ENCODE measurements at places on chromosomes 2 and 18.
A peak's percentile ranks its signal among the peaks of the same experiment; 100 is the strongest.

GRCh38 chr2:121570667-121571055 lies 40.0 kb downstream of the RNU4ATAC start:
- no peak for DNase-seq
- no peak overlapping the region for H3K27ac ChIP-seq
- H3K36me3 ChIP-seq = peaks cover 1% of the 10 kb centered on the region
- no peak overlapping the region for H3K4me3 ChIP-seq
- H3K4me1 ChIP-seq = no peaks in the 10 kb centered on the region
- H3K27me3 ChIP-seq = no peaks in the 10 kb centered on the region

GRCh38 chr2:106269591-106270291 lies 75.6 kb upstream of the UXS1 start:
- H3K36me3 ChIP-seq = no peaks in the 10 kb centered on the region
- H3K4me1 ChIP-seq = no peaks in the 10 kb centered on the region
- H3K27ac ChIP-seq = no peak overlapping the region
- H3K27me3 ChIP-seq = no peaks in the 10 kb centered on the region

DNA sequence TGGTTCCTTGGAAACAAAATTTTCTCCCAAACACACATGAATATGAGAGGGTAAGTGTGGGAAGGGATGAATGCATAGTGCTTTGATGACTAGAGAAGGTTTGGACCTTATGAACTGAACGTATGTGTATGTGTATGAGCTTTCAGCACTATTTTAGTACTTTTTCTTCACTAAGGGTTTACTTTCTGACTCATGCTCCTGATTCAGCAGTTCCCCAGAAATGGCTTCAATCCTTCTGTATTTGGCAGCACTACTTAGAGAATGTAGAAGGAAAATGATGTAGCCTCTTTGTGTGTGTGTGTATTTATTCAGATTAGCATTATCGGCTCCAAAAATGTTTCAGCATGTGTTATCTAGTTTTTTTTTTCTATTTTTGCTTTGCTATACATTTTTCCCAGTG lies 22.2 kb downstream of the KCNJ3 start:
- H3K36me3 ChIP-seq = no peaks in the 10 kb centered on the region
- H3K27ac ChIP-seq = no peak overlapping the region
- H3K4me1 ChIP-seq = no peaks in the 10 kb centered on the region
- DNase-seq = no peak
- H3K4me3 ChIP-seq = no peak overlapping the region

- no peak overlapping the region for H3K27ac ChIP-seq
- H3K36me3 ChIP-seq = no peaks in the 10 kb centered on the region
- peak overlapping the region; percentile 41 for H3K4me3 ChIP-seq
- peak; percentile 23 for DNase-seq
- no peaks in the 10 kb centered on the region for H3K4me1 ChIP-seq
- H3K27me3 ChIP-seq = no peaks in the 10 kb centered on the region
Observed at GRCh38 chr2:40511661-40512213, 59.8 kb upstream of the SLC8A1 start.

GRCh38 chr2:130371723-130372054 lies 15.8 kb downstream of the PTPN18 start:
- no peaks in the 10 kb centered on the region for H3K4me1 ChIP-seq
- H3K27me3 ChIP-seq = no peaks in the 10 kb centered on the region
- DNase-seq = peak; percentile 68

DNA sequence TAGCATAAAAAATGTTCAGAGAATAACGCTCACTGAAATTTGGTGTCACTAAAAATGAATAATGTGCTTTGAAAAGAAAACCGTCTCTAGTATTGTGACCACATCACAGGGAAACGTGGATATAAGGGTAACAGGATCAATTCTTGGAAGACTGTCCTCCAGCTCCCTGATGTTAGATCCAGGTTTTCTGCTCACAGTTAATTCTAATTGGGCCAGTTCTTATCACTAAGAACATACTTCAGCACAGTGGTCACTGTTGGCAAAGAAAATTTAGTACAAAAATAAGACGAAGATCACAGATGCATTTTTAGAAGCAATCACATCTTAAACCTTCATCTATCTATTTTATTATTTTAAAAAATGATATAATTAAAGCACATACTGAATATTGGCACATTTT lies 57.0 kb upstream of the CD226 start:
- H3K36me3 ChIP-seq = peaks cover 1% of the 10 kb centered on the region
- no peaks in the 10 kb centered on the region for H3K27me3 ChIP-seq
- no peak for DNase-seq
- no peak overlapping the region for H3K27ac ChIP-seq
- peaks cover 3% of the 10 kb centered on the region for H3K4me1 ChIP-seq

GRCh38 chr2:111900859-111901258 lies 2.5 kb downstream of the MERTK start:
- DNase-seq = no peak
- no peak overlapping the region for H3K4me3 ChIP-seq
- H3K27ac ChIP-seq = no peak overlapping the region
- no peaks in the 10 kb centered on the region for H3K36me3 ChIP-seq

GRCh38 chr18:31942291-31942998 lies 483 bp downstream of the TRAPPC8 start:
- H3K36me3 ChIP-seq = no peaks in the 10 kb centered on the region
- peak overlapping the region; percentile 35 for H3K27ac ChIP-seq
- peak overlapping the region; percentile 80 for H3K4me3 ChIP-seq
- H3K27me3 ChIP-seq = no peaks in the 10 kb centered on the region
- peak; percentile 80 for DNase-seq

GRCh38 chr2:16728351-16729136 lies 62.9 kb upstream of the CYRIA start:
- H3K4me3 ChIP-seq = no peak overlapping the region
- no peaks in the 10 kb centered on the region for H3K27me3 ChIP-seq
- H3K27ac ChIP-seq = no peak overlapping the region

DNA sequence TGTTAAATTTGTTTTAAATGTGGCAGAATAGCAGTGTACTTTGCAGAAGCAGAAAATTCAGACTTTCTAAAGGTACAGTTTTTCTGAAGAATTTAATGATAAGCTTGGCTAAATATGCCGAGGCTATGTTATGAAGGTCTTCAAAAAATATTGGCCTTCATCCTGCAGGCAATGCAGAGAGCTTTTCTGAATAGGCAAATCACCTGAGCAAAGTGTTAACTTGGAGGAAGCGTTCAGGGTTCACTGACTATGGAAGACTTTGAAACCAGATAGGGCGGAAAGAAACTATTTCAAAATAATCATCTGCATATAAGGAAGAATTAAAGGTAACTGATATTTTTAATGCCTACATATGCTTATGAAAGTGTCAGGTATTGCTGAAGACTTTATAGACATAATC lies 133.7 kb upstream of the SETBP1 start:
- H3K36me3 ChIP-seq = no peaks in the 10 kb centered on the region
- H3K4me3 ChIP-seq = no peak overlapping the region
- no peak overlapping the region for H3K27ac ChIP-seq
- H3K27me3 ChIP-seq = no peaks in the 10 kb centered on the region

DNA sequence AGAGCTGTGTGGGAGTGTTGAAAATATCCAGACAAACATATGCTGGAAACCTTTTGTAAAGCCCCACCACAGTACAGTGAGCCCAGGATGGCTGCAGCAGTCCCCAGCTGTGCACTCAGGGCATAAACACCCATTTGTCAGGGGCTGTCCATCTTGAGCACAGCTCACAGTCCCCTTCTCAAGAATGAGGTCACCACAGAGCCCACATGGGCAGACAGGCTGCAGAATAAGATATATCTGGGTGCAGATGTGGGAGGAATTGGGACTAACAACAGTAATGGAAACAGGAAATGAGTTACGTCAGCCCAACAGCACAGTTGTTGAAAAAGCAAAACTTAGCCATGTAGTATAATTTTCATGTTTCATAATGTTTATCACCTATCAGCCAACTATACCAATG lies 219.6 kb downstream of the ETAA1 start:
- no peak overlapping the region for H3K27ac ChIP-seq
- no peaks in the 10 kb centered on the region for H3K27me3 ChIP-seq
- H3K36me3 ChIP-seq = no peaks in the 10 kb centered on the region
- no peaks in the 10 kb centered on the region for H3K4me1 ChIP-seq
- H3K4me3 ChIP-seq = no peak overlapping the region

DNA sequence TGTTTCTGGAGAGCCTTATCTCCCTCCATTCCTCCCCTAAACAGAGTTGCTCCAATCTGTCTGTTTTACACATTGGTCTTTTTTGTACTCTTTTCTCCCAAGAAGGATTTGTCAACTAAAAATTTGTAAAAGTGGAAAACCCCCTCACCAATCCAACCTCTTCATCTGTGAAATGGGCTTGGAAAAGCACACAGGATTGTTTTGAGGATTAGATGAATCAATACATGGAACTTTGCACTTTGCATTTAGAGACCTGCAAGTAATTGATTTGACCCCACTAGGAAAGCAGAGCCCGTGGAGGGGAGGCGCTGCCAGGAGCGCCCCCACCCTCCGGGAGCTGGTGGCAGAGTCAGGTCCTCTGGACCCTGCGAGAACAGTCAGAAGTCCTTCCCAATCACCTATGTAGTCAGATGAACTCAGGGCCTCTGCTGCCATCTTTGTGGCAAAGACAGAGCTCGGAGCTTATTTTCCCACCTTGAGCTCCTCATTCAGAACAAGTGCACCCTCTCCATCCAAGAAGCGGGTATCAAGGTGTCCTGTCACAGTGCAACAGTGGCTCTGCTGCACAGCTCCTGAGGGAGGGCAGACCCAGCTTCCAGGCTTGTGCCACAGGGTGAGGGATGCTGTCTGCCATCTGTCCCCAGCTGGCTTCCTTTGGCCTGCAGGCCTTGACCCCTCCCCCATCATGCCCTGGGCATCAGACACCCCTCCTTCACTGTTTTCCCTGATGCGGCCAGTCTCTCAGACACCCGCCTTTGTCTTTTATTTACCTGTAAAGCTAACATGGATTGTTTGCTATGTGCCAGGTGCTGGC lies 1.7 kb upstream of the TMEM185B start:
- no peak overlapping the region for H3K4me3 ChIP-seq
- no peak overlapping the region for H3K27ac ChIP-seq
- H3K36me3 ChIP-seq = no peaks in the 10 kb centered on the region
- H3K27me3 ChIP-seq = no peaks in the 10 kb centered on the region

- H3K36me3 ChIP-seq = peaks cover 2% of the 10 kb centered on the region
- H3K27me3 ChIP-seq = no peaks in the 10 kb centered on the region
- no peak overlapping the region for H3K27ac ChIP-seq
- no peaks in the 10 kb centered on the region for H3K4me1 ChIP-seq
Observed at GRCh38 chr2:113707106-113707505, 49.3 kb downstream of the SLC35F5 start.

- no peak for DNase-seq
- H3K4me1 ChIP-seq = no peaks in the 10 kb centered on the region
- H3K27ac ChIP-seq = no peak overlapping the region
- H3K4me3 ChIP-seq = no peak overlapping the region
Observed at GRCh38 chr18:24987303-24988252, 364.4 kb downstream of the ZNF521 start.

GRCh38 chr2:15494877-15495276 lies 66.3 kb downstream of the NBAS start:
- no peak overlapping the region for H3K27ac ChIP-seq
- H3K4me1 ChIP-seq = no peaks in the 10 kb centered on the region
- H3K36me3 ChIP-seq = peaks cover 3% of the 10 kb centered on the region
- DNase-seq = no peak

GRCh38 chr18:9115984-9116383 lies 13.5 kb downstream of the NDUFV2 start:
- H3K4me3 ChIP-seq = no peak overlapping the region
- DNase-seq = no peak
- H3K4me1 ChIP-seq = peaks cover 6% of the 10 kb centered on the region
- no peaks in the 10 kb centered on the region for H3K27me3 ChIP-seq
- no peak overlapping the region for H3K27ac ChIP-seq

DNA sequence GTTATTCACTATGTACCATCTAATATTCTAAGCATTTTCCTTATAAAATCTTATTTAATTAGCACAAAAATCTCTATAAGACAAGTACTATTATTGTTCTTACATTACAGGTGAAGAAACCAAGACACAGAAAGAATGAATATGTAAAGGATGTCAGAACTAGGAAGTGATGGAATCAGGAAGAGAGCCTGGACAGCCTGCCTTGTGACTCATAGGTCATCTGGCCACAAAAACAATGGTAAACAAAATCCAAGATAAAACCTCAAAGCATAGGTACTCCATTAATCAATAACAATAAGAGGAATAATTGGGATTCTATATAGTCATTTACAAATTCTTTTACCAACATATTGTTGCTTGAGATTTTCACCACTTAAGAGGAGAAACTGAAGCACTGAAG lies 505.4 kb upstream of the PIK3C3 start:
- DNase-seq = no peak
- H3K27me3 ChIP-seq = no peaks in the 10 kb centered on the region
- no peak overlapping the region for H3K4me3 ChIP-seq
- H3K36me3 ChIP-seq = no peaks in the 10 kb centered on the region

DNA sequence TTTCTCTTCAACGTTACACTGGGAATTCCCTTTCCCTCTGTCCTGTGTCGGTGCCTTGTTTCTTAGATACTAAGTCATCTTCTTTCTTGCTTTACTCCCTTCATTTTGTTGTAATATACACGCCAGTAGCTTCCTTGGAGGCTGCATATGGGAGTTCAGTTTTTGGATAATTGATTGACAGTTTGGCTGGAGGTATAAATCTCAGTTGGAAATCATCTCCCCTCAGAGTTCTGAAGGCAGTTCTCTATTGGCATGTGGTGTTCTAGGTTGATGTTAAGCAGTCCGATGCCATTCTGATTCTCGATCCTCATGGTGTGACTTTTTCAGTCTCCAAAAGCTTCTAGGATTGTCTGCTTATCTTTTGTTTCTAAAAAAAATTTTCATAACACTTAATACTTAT lies 152.5 kb upstream of the GLI2 start:
- no peak overlapping the region for H3K4me3 ChIP-seq
- H3K36me3 ChIP-seq = no peaks in the 10 kb centered on the region
- H3K4me1 ChIP-seq = no peaks in the 10 kb centered on the region
- DNase-seq = no peak
- no peak overlapping the region for H3K27ac ChIP-seq
- H3K27me3 ChIP-seq = no peaks in the 10 kb centered on the region

- no peak for DNase-seq
Observed at GRCh38 chr2:68746408-68746807, 11.8 kb downstream of the ARHGAP25 start.

- H3K4me3 ChIP-seq = no peak overlapping the region
- DNase-seq = no peak
- H3K27ac ChIP-seq = no peak overlapping the region
Observed at GRCh38 chr2:204571041-204571440, 25.8 kb downstream of the PARD3B start.

DNA sequence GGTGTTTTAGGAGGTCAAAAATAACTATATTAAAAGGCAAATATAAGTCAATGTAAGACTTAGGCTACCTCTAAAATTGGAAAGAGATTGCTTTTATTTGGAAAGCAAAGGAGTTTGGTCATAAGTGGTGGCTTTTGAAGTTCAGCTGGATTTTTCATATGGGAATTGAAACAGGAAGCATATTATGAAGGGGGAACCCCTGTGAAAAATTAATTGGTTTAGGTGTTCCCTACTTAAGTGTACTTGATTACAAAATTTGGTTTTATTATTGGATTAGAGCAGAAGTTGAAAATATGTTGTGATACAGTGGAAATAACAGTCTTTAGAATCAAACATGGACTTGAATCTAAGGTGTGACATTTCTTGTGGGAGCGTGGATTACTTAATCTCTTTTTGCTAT lies 121.4 kb upstream of the TTC27 start:
- H3K27me3 ChIP-seq = no peaks in the 10 kb centered on the region
- no peak overlapping the region for H3K4me3 ChIP-seq
- no peak for DNase-seq
- H3K36me3 ChIP-seq = no peaks in the 10 kb centered on the region
